ENCODE measurements at places on chromosomes 4 and X.
A peak's percentile ranks its signal among the peaks of the same experiment; 100 is the strongest.

GRCh38 chrX:49071877-49072711, 1.7 kb downstream of the PRAF2 start:
- DNase-seq, result peak; percentile 22

DNA sequence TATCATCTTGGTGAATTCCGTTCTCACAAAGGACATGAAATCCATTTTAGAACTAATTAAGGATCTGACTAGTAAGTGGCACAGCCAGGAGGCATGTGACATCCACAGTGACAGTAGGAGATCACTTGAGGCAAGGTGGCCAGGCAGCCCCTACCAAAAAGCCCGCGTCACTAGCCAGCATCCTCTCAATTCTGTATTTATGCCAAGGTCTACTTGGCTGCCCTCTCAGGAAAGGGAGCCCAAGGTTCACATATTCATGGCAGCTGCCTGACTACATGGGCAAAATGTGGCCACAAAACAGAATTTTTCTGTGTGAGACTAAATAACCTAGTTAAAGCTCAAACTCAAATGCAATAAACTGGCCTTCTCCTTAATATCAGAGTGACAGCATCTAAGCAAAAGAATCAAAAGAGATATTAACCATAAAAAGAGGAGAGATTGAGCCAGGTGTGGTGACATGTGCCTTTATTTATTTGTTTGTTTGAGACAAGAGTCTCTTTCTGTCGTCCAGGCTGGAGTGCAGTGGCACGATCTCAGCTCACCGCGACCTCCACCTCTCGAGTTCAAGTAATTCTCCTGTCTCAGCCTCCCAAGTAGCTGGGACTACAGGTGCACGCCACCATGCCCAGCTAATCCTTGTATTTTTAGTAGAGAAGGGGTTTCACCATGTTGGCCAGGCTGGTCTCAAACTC, 51.5 kb downstream of the SLC9A7 start:
- DNase-seq, result no peak

GRCh38 chrX:41677183-41678060, 11.4 kb upstream of the GPR34 start:
- DNase-seq, result no peak

- DNase-seq, result no peak
Measured at GRCh38 chrX:150482537-150483206, 85.7 kb upstream of the MTM1 start.

DNA sequence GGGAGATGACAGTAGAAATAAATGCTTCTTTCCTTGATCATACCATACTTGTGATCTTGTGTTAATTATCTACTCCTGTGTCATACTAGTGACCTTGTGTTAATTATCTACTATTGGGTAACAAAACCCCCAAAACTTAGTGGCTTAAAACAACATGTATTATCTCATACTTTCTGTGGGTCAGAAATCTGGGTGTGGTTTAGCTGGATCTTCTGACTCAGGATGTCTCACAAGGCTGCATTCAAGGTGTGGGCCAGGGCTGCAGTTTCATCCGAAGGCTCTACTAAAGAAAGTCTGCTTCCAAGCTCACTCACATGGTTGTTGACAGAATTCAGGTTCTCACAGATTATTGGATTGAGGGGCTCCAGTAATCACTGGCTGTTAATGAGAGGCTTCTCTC, 70.3 kb upstream of the NDP start:
- DNase-seq, result no peak

DNA sequence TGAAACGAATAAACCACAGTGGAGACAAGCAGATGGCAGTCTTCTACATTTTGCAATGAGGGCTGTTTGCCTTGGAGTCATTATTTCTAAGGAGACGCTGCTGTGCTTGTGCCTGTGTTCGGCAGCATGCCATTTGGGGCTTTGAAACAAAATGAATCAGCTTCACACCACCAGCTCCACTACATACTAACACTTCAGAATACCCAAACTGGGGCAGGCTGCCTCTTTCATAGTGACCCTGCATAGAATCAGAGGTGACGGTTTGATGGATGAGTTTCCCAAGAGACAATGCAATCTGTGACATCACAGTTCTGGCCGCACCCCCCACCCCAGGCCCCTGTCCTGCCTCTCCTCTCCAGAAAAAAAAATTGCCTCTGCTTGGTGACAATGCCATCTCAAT, 57.1 kb upstream of the MID1 start:
- peak; percentile 44 for DNase-seq
